ENCODE measurements at places on chromosomes 3 and 15.
A peak's percentile ranks its signal among the peaks of the same experiment; 100 is the strongest.

DNA sequence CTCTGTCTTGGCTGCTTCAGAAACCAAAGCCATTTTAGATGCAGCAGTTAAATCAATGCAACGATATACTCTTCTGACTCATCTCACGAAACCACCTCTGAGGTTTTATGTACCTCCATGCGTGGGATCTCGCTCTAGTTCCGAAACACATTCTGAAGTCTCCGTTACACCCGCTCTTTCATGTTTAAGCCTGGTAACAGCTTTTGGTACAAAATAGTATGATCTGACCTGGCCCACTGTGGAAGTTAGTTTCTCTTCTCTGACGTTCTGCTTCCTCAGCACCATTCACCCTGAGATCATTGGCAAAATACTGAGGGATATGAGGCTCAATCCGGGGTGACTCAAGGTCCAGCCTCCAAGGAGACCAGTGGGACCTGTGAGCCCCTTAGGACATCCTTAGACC, 121.9 kb downstream of the TMEM266 start:
- no peak for DNase-seq

DNA sequence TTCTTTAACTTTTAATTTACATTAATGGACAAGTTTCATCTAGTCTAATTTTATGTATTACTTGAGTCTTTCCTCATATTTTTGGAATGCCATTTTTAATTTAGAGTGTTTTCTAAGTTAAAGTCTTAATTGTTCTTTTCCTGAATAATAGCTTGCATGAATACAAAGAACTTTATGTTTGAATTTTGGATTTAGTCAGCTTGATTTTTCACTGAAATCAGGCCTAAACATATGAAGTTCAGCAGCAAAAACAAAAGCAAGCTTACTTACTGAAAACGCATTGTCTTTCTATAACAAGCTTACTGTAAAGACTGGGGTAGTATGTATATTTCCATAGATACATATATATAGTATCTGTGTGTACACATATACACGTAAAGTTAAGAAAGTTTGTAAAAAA, 126.0 kb downstream of the ZBTB20 start:
- DNase-seq: no peak

DNA sequence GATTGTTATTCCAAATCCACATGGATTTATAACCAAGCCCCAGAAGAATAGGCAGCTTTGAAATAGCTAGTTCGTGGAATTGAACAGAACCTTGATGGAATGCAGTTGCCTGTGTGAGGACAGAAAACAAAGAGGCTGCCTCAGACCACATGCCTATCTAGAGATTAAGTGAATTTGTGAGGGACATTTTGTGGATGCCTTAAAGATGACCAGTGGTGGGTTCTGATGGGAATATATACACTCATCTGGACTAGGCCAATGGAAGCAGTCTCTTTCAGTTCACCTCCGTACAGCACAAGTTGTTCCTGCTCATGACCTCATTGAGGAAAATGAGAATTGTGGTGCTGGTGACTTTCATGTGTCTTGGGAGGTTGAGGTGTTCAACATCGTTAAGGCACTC, 63.2 kb upstream of the PYDC2 start:
- no peak for DNase-seq

DNA sequence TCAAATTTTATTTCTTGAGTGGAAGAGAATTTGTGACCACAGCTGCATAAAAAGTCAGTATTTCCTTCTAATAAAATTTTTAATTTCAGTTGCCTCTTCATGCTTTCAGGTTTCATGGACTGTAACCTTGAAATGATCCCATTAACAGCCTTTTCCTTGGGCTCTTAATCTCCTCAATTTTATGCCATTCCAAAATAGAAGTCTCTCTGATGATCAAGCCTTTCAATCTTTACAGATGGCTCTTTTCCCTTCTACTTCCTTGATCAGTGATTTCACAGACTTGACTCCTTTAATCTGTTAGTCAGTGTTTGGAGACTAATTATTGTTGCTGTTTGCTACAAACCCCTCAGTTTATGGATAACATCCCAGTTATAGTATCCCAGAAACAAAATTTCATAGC, 11.9 kb downstream of the TSC22D2 start:
- DNase-seq: no peak

DNA sequence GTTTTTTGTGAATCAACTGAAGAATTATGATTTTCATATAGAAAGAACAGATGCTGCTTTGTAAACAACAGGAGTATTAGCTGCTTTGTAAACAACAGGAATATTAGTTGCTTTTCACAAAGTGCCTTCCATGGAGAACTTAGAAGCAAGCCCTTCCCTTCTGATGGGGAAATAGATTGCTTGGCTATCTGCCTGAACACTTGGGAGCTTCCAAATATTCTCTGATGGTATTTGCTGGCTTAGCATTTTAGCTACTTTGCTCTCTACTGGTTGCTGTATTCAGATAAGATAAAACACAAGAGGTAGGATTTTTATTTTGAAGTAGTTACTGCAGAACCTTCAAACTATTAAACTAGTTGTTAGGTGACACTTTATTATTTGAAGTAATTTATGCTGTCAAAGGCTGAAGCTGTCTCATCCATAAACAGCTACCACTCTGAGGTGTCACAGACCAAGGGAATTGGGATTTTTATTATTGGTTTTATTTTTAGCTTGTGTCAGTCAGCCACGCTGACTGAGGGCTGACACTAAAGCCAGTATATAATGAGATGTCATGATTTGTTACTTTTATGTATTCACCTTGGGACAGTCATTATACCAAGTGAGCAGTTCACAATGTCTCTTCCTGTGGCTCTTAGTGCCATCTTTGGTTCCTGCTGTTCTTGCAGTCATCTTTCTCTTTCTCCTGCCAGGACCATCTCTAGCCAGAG, 50.0 kb downstream of the ZIC1 start:
- DNase-seq: peak; percentile 6

- DNase-seq: no peak
These were observed 85.2 kb downstream of the KBTBD8 start for GRCh38 chr3:67083277-67083676.

- DNase-seq: no peak
These were observed 58.9 kb downstream of the GASK1A start for GRCh38 chr3:43038010-43038409.

GRCh38 chr3:190548031-190548656, 34.3 kb downstream of the IL1RAP start:
- no peak for DNase-seq

- no peak for DNase-seq
These were observed 37.8 kb upstream of the CTXND1 start for GRCh38 chr15:80289528-80290495.

DNA sequence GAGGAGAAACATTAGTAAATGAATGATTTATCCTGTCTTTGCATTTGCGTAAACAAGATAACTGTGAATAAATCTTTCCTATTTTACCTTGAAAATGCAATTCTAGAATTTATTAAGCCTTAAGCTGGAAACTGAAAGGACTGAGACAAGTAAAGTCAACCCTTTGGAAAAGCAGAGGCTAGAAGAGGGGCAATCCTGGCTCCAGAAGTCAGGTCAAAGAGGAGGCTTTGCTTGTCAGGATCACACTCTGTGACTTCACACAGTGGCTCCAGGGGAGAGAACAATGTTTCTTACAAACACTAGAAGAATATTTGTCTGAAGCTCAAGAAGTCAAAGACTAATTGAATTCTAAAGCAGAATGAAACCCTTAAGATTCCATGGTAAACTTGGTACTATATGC, 530.4 kb downstream of the NAALADL2 start:
- no peak for DNase-seq

DNA sequence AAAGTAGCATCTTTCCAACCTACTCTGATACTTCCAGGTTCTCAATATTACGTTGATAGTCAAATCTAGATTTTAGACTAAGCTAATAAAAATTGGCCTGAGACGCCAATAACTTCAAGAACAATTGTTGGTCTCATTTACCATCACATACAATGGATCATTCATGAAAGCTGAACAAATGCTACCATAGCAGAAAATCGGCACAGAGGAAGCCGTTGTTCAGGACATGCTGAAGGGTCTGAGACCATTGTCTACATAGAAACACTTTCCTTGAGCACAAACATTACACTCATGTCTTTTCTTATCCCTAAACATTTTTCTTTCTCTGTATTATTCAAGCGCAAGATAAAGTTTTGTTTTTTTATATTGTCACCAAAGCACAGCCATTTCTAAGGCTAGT, 37.2 kb upstream of the FHIT start:
- no peak for DNase-seq

DNA sequence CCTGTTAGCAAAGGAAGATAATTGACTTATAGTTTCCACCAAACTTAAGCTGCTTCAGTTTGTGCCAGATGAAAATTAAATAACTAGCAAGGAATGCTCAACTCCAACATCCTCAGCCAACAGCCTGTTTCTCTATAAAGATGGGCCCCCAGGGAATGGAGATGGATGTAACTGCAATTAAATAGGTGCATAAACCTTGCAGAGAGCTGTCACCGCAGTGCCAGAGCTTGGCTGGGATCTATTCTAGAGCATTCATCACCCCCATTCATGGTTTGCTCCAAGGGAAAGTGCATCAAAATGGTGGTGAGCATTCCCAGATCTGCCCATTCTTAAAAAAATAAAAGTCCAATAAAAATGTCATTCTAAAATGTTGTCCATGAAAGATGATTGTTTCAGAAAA, 19.7 kb upstream of the RORA start:
- DNase-seq: no peak

DNA sequence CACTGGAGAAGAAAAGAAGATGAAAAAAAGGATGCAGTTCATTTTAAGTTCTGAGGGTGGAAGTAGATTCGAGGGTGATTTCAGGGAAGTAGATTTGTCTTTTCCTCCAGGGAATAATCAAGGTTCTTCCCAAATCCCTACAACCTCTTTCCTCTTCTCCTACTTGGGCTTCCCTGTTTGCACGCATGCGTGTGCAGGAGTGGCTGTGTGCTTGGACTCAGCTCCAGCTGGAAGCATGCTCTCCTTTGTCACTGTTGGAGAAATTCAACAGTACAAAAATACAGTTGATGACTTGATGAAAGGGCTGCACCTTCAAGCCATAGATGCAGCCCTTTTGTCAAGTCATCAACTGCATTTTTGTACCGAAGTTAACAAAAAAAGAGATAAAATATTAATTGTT, 3.8 kb downstream of the OR5K2 start:
- DNase-seq: no peak
